ENCODE measurements at places on chromosomes 11 and 22.

DNA sequence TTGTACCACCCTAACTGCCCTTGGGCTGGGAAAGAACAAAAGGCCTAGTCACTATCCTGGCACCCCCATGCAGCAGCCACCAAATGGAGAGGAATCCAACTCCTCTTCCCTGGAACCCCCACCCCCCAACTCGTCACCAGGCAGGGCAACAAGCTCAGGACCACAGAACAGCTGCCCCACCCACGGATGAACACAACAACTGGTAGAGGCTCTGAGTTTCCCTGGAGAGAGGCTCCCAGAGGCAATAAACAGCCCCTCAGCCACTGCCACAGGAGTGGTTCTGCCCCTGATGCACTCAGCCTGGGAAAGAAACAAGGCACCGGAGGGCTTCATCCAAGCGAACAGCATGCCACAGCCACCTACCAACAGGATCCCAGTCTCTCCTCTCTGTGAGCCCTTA is 778.4 kb upstream of the FAT3 start:
- no peak for DNase-seq

DNA sequence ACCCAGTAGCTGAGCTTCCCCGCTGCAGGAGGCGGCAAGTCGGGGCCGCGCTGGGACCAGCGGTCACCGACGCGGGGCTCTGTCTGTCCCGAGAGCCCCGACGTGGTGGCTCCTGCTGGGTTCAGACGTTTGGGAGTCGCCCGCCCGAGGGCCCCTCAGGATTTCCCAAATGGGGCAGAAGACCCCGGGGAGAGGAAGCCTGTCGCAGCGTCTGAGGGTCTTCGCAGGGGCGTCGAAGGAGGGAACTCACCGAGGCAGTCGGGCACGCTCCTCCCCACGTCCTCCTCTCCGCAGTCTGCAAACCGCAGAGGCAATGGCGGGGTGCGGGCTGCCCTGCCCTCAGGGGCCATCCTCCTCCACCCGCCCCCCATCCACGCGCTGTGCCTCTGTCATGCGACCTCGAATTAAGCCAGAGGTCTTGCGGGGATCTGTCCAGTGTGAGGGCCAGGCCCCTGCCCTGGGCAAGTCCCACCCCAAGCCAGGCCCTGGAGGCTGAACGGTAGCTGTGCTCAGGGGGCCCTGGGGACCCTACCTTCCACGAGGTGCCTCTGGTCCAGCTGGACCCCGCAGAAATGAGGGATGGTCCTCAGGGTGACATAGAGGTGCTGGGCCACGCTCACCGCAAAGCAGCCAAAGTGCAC is 12.5 kb downstream of the IL17REL start:
- DNase-seq: no peak

DNA sequence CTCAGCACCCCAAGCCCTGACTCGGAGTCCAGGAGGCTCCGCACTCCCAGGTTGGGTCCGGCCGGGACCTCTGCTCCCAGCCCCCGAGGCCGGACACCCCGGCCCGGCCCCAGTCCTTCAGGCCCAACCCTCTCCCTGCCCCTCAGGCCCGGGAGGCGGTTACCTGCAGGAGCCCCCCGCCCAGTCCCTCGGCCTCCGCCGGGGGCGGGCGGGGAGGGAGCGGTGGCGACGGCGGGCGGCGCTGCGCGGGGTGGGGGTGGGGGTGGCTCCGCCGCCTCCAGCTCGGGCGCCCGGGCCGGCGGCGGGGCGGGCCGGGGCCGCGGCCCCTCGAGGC is 310 bp downstream of the TCF20 start:
- DNase-seq: no peak

GRCh38 chr11:16356057-16356760 is at the start of gene SOX6:
Gene SOX6, minus strand, starts transcription at chr11:16356546. Its CDS starts 15,298 bp downstream, at chr11:16341248.
- no peak for DNase-seq

DNA sequence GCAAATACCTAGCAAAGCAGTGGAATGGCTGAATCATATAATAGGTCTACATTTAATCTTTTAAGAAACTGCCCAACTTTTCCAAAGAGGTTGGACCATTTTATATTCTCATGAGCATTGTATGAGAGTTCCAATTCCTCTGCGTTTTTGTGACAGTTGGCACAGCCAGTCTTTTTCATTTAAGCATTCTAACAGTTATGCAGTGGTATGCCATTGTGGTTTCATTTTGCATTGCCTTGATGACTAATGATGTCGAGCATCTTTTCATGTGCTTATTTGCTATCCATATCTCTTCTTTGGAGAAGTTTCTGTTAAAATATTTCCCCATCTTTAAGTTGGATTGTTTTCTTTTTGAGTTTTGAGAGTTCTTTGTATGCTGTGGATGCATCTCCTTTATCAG is 38.7 kb downstream of the EIF3F start:
- no peak for DNase-seq

- DNase-seq: no peak
Measured at GRCh38 chr11:70298243-70298915, 27.9 kb downstream of the PPFIA1 start.

DNA sequence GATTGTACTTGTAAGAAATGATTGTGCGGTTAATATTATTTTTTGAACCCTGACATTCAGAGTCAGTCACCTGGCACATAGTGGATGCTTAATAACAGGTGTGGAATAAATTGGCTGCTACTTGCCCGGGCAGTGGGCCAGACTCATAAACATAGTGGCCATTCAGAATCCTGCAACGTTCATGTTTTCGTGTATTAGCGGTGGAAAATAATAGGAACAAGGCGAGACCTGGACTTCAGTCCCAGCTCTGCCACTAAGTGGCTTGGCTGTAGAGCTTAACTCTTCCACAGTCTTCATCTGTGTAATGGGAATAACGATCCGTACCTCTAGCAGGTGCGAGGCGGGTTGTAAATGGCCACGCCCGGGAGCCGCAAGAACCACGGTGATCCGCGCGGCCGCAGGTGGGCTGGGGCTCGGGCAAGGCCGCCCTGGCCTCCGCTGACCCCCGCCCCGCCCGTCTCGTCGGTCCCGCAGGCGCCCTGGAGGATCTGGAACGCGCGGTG is 761 bp upstream of the TMEM25 start:
- no peak for DNase-seq

DNA sequence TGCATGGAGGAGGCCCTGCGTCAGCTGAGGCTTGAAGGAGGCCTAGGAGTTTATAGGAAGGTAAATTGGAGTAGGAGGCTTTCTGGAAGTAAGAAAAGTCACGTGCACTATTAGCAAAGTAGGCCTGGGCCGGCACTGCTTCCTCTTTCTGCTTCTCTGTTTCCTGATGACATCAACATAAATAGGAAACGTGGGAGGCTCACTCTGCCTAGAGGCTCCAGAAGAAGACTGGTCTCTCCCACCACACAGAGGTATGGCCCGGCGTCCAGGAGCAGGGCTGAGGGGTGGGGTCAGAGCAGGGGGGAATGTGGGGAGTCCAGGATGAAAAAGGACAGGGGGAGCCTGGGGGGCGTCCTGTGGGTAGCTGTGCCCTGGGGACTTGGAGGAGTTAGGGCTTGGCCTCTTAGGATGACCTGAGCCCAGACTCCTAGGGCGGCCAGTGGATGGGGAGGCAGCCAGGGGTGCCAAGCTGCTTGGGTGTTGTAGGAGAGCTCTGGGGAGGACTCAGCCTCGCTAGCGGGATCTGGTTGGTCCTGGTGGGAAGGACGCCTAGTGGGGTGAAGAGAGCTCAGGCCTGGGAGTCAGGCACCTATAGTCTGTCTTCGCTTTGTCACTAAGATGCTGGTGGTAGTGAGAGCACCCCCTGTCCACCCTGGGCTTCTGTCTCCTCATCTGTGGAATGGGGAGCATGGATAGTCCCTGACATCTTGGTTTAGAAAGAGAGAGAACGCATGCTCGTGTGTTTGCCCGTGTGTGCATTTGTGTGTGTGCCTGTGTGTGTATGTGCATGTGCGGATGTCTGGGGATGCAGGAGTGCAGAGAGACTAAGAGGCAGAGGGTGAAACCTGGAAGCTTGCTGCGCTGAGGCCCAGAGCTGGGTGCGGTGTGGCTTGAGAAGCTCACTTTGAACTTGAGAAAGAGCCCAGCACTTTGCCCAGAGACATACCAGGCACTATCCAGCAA is at the start of gene CSF2RB:
CSF2RB (plus strand) TSS at position 202 of the 963 bp plus-strand sequence. CDS start 8,580 bp downstream, outside the sequence.
- peak; percentile 78 for DNase-seq

DNA sequence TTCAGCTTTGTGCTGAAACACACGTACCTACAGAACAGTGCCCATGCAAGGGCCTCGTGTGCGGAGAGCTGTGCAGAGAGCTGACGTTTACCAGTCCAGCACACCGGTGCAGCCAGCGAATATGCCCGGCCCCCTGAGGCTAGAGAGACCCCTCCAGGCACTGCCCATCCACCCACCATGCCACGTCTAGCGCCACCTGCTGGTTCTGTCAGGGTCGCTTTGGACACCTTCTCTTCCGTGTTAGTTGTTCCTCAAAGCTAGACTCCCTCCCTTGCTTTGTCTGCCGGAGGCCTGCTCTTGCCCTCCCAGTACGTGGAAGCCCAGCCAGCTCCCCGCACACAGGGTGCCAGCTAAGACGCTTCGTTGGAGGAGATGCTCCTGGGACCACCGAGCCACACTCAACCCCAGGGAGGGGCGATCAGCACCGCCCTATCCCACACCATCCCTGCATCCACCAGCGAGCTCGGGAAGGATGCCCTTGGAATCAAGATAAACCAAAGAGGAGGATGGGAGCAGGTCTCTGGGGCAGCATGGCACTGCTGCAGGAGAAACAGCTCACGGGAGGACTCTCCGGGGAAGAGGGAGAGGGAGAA is 43.4 kb downstream of the CPT1A start:
- no peak for DNase-seq

- DNase-seq: no peak
Measured at GRCh38 chr22:40071720-40072119, 77.0 kb downstream of the FAM83F start.

- DNase-seq: no peak
Measured at GRCh38 chr11:92931746-92932422, 37.6 kb upstream of the MTNR1B start.

DNA sequence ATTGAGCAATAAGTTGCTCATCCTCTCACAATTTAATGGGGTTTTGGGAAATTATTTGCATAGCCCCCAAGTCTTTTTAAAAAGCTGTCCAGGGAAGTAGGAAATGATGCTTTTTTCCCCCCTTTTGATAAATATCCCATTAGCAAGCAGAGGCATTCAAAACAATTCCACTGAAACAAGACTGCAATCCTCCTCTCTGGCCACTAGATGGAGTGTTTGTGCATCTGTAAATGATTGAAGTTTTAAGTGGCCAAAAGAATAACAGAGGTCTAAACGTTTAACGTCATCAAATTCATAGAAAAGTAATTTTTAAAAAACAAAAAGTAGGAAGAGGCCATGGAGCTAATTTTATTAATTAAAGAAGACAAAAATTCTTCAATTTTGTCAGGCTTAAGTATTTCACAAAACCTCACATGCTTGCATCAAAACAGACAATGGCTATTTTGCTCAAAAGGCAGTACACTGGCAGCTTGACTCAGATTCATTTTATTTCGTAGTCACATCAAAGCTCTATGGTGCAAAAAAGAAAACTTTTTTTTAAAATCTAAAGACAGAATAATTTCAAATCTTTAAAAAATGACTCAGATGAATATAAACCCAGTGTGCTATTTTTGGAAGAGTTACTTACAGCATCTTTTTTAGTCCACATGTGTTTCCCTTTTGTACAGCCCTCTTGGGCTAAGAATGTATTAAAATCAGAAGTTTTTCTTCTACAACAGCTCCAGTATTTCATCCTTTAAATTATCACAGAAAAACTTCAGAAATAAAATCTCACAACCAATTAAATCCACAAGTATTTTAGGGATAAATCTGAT is 17.8 kb downstream of the CHORDC1 start:
- DNase-seq: peak; percentile 57
